Dermis microvascular lymphatic vessel endothelial cell (primary cell): ENCODE measurements at places on chromosomes 3 and 15.

DNA sequence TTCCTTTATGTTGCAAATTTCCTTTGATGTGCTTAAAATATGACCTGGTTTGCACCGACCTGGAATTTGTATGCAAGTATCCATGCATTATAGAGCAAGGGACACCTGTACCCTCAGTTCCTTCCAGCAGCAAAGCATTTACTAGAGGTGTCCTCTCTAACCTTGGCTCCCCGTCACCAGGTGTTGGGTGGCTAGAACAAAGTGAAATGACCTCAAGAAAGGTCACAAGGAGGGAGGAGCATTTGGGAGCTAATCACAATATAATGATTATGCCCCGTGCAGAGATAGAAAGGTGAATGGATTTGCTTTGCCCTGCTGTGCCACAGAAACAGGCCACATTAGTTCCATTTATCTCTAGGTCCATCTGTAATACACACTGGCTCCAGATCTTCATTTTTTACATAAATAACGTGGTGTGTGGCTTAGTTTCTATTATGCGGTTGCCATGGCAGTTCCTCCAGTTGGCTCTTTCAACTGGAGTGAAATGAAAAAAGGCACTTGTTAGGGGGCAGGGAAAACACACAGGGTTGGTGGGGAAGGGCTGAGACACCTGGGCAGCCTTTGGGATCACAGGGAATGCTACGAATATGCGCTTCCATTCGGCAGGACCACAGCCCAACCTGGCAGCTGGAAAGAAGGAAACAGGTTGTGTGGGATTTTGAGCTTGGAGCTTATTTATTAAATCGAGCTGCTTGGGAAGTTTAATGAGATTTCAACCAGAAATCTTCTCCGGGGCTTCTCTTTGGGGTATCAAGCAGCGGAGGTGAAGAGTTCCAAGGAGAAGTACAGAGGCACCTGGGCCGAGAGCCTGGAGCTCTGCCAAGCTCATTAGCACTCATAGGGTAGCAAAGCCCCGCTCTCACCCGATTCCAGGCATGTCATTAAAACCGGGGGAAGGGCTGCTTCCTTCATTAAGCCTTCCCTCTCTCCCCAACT is 233.5 kb upstream of the ST8SIA2 start:
- DNase-seq: no peak

- no peak for DNase-seq
Measured at GRCh38 chr3:147701195-147701594, 292.0 kb downstream of the ZIC1 start.

GRCh38 chr15:50758712-50759205 is 6.7 kb downstream of the SPPL2A start:
- no peak for DNase-seq

DNA sequence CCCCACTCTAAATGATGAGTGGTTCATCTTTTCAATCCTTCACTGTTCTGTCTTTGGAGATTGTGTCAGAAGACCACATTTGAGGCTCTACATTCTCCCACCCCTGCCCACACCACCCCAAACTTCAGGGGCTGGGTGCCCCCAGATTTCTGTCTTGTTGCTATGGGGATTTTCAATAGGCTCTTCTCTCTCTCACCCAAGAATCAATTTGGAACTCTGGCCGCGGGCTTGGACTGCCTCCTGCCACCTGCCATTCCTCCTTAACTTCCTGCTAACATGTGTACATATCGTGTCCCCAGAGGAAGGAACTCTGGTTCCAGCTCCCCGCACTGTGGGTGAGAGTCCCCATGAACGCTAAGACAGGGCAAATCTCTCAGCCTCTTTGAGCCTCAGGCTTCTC is 67.4 kb upstream of the LARS2 start:
- DNase-seq: no peak

GRCh38 chr15:67690936-67691335 is 134.4 kb upstream of the SKOR1 start:
- DNase-seq: no peak

GRCh38 chr3:40766396-40766795 is 241.6 kb downstream of the ZNF621 start:
- DNase-seq: no peak

DNA sequence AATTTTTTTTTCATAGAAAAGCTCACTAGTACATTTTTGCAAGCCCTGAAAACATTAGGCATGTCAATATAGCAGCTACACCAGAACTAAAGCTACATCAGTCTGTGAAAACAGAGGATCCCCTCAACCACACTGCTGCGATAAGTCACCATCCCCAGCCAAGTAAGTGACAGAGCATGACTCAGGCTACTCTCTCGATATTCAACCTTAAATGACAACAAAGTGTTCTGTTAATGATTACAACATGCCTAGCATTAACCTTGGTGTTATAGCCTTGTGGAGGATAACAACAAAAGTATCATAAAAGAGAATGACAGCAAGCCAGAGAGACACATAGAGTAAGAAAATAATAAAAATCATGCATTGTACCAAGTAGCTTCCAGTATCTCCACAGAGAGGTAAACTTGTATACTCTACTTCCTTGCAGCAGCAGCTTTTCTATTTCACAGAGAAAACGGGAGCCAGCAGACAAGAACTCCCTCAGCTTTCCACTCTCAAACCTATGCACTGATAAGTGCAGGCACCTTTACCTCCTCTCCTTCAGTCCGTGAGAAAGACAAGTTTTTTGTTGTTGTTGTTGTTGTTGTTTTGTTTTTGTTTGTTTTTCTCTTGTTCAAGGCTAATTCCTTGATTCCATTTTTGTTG is 76.6 kb downstream of the GBE1 start:
- DNase-seq: no peak

DNA sequence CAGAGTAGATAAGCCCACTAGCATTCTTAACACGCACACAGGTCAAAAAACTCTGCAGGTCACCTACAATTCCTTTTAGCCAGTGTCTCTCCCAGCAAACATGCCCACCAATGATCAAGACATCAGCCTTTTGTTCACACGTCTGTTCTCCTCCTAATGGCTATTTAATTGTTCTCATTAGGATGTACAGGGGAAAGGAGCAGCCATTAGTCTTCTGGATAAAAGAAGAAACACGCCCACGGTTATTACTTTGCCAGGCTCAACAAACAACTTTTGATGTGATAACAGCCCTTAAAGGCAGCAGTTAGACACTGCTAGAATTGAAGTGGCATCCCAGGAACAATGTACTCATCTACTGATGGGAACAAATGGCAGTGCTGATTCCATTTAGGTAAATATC is 108.8 kb downstream of the NTRK3 start:
- no peak for DNase-seq

- no peak for DNase-seq
Measured at GRCh38 chr15:71335591-71335990, 220.3 kb downstream of the THSD4 start.

- no peak for DNase-seq
Measured at GRCh38 chr3:194167480-194168282, 31.7 kb downstream of the HES1 start.

DNA sequence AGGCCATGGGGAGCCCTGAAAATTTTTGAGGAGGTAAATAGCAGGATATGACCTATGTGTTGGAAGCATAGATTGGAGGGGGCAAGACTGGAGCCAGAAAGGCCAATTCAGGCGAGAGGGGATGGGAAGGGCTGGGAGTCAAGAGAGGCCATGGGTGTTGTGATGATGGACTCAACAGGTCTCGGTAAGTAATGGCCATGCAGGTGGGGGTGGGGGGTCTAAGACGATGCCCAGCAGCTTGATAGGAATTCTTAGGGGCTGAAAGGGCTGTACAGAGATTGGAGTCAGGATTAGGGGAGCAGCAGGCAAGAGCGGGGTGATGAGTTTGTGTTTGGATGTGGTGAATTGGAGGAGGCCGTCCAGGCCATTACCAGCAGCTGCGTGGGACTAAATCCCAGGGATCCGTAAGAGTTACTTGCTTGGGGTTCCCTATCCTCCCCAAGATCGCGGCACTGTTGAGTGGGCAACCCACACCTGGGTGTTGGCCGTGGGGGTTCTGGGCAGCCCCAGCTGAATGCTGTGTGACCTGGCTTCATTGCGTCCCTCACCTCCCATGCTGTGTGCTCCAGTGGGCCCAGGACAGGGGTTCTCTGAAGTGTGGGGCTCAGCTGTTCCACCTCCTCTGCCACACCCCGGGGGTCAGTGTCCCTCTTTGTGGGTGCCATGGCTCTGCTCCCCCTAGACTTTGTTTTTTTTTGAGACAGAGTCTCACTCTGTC is 41.8 kb upstream of the CHRNB4 start:
- DNase-seq: no peak

DNA sequence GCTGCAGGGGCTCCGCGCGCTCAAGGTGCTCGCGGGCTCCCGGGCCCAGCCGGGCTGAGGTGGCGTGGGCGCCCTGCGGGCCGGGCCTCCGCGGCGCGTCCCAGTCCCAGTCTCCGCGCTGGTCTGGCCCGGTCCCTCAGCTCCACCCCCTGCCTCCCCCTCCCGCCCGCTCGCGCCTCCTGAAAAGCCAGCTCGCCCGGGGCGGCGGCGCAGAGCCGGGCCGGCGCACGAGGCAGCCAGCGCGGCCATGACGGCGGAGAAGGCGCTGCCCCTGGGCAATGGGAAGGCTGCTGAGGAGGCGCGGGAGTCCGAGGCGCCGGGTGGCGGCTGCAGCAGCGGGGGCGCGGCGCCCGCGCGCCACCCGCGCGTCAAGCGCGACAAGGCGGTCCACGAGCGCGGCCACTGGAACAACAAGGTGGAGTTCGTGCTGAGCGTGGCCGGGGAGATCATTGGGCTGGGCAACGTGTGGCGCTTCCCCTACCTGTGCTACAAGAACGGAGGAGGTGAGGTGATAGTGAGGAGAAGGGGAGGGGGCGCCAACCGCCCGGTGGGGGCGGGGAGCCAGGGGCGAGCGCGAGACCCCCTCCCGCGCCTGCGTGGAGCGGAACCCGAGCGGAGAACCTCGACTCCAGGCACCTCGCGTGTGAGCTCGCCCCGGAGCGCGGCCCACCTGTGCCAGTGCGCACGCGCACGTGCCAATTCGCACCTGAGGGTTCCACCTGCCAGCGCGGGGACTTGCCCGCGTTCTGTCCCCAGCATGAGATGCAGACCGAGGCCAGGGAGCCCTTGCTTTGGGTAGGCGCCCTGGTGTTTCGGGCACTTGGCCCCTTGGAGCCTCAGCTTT is at the start of gene SLC6A11:
SLC6A11 (plus strand) TSS at position 210 of the 844 bp plus-strand sequence; CDS start at position 248, 38 bp downstream.
- DNase-seq: no peak

GRCh38 chr3:172153335-172153861 is 114.0 kb downstream of the FNDC3B start:
- no peak for DNase-seq
